ENCODE measurements at places on chromosomes 13 and 19.
A peak's percentile ranks its signal among the peaks of the same experiment; 100 is the strongest.

- DNase-seq, result no peak
These were observed 50.0 kb upstream of the CALM3 start for GRCh38 chr19:46551164-46551563.

GRCh38 chr13:50303963-50304721 is 288.9 kb downstream of the KCNRG start:
- DNase-seq, result no peak

- DNase-seq, result no peak
These were observed 6.3 kb upstream of the ZNF283 start for GRCh38 chr19:43820884-43821215.

DNA sequence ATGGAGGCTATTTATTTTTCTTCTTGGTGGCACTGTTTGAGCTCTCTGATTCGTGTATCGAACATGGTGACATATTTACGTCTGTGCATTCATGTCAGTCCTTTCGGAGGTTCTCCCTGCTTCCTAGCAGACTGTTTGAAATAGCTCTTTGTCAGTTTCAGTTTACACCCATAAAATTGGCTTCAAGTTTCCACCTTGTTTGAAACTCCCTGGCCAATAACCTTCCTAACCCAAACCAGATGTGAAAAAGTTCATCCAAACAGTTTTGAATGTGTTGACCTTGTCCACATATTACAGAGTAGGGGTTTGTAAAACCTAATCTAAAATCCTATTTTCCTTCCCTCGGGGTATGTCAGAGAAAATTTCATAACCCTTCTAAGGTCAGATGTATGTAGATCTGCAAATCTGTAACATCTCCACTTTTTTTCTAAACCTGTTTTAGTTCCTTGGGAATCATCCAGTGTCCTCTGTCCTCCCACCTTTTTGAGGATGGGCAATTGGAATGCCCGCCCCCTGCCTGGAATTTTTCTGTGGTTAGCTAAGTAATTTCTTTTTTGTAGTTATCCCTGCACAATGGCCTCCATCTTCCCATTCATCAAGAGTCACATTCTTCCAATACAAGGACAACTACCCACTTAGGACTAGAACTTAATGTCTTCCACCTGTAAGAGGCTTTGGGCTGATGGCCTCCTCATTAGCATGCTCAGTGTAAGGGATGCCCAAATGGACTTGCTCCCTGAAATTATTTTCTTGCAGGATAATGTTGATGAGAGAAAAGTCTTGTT is 499.8 kb downstream of the GPC6 start:
- no peak for DNase-seq

- DNase-seq, result peak; percentile 70
These were observed 8.6 kb upstream of the PEAK3 start for GRCh38 chr19:2290441-2291184.

- DNase-seq, result no peak
These were observed 1877.7 kb upstream of the PRR20A start for GRCh38 chr13:55263045-55263444.

GRCh38 chr13:36919171-36919832 is 736 bp downstream of the SMAD9 start:
- DNase-seq, result no peak

GRCh38 chr19:46691104-46691503 is 25.8 kb downstream of the PRKD2 start:
- DNase-seq, result no peak

- DNase-seq, result no peak
These were observed 444.6 kb upstream of the SGCG start for GRCh38 chr13:22736084-22736767.

DNA sequence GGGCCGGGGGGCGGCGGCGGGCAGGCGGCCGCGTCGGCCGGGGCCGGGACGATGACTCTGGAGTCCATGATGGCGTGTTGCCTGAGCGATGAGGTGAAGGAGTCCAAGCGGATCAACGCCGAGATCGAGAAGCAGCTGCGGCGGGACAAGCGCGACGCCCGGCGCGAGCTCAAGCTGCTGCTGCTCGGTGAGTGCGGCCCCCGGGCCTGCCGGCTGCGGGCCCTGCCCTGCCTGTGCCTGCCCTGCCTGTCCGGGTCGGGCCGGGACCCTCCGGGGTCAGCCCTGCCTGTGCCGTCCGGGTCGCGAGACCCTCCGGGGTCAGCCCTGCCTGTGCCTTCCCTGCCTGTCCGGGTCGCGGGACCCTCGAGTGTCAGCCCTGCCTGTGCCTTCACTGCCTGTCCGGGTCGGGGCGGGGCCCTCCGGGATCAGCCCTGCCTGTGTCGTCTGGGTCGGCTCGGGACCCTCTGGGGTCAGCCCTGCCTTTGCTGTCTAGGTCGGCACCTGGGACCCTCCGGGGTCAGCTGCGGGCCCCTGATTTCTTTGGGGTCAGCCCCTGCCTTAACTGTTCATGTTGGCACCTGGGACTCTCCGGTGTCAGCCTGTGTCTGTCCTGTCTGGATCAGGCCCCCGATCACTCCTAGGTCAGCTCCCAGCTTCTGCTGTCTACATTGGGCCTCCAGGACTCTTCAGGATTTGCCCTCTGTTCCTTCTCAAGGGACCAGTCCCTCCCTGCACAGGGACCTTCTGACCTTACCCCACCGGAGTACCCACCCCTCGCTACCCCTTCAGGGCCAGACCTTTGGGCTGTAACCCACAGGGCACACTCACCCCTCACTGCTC is 659 bp downstream of the GNA11 start:
- no peak for DNase-seq

DNA sequence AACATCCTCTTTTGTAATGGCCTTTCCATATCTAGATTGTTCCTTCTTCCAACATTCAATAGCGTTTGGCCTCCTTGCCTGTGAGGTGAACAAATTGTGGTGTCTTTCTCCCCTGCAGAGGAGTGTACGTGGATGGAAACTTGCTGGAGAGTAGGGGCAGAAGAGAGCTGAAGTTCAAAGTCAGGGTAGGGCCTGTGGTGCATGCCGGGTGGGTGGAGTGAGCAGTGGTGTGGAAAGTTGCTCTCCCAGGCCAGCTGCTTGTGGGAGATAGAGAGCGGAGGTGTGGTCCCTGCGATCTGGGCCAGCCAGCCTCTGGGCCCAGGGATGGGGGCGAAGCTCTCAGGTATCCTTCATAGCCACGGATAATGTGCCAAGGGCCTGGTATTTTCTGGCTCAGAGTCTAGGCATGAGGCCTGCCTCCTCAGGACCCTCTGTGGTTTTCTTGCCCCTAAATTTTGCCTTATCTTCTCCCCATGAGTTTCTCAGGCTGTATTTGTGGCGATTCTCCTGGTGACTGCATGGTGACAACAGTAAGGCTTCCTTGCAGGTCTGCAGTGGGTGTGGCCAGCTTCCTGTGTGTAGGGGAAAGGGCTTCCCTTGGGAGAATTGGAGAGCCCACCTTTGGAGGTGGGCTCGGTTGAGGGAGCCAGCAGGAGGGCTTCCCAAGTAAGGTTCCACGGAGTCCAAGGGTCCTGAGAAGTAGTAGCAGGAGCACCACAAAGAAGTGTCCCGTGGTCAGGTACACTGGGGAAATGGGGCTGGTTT is 6.7 kb downstream of the RGCC start:
- DNase-seq, result peak; percentile 63

- peak; percentile 38 for DNase-seq
These were observed 47.7 kb upstream of the UQCRFS1 start for GRCh38 chr19:29260477-29261317.

- peak; percentile 34 for DNase-seq
These were observed 350.6 kb downstream of the LIG4 start for GRCh38 chr13:107864543-107865317.

- no peak for DNase-seq
These were observed 574.2 kb downstream of the MYO16 start for GRCh38 chr13:109203587-109203986.

DNA sequence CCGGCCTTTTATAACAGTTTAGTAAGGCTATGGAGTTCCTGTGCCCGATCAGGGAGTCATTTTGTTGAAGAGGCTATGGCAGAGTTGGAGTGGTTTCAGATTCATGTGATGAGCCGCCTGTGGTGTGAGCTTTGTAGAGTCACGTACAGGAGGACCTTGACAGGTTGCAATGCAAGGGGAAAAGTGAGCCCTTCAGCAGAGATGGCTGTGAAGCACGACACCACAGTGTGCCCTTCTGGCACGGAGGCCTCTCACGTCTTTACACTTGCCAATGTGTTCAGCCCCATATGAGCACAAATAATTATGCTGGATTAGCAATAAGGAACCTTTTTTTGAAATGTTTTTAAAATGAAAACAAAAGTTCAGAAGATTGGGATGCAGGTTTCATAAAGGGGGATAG is 499.8 kb downstream of the LIG4 start:
- no peak for DNase-seq

DNA sequence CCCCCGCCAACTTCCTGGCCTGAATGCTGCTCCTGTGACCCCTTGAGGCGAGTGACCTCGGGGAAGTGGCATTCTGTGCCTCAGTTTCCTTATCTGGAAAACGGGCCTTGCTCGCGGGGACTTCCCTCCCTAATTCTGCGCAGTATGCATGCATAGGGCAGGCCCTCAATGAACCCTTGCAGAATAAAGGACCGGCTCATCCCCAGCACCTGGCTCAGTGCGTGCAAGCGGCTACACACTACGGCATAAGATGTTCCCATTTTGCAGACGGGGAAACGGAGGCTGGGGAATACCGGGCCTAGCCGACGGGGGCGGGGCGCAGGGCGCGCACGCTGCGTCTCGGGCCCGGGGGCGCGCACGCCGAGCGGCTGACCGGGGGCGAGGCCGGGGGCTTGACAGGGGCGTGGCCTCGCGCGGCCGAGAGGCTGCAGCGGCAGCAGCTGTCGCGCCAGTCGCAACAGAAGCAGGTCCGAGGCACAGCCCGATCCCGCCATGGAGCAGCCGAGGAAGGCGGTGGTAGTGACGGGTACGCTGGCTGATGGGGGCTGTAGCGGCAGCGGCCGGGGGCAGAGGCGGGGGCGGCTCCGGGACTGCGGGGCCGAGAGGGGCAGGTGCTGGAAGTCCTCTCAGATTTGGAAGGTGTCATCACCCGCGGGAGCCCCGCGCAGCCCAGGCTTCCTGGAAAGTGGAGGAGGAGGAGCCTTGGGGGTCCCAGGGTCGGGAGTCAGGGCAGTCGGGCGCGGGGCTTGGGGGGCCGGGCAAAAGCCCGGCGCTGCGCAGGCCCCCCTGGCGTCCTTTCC is at the start of gene PGPEP1:
PGPEP1 (plus strand) TSS at position 409 of the 800 bp plus-strand sequence; CDS start at position 493, 84 bp downstream.
- peak; percentile 92 for DNase-seq

DNA sequence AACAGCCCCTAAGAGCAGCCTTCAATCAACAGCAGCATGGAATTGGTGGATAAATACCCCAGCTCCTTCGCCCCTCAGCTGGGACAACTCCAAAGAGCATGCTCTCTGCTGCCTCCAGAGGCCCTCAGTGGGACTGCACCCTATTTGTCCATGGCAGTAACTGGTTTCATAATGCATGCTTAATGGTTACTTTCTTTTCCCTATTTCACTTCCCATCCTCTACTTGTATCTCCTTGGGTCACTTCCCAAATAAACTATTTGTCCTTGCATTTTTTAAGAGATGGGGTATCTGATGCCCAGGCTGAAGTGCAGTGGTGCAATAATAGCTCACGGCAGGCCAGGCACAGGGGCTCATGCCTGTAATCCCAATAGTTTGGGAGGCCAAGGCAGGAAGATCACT is 13.5 kb upstream of the TPM4 start:
- DNase-seq, result peak; percentile 76

DNA sequence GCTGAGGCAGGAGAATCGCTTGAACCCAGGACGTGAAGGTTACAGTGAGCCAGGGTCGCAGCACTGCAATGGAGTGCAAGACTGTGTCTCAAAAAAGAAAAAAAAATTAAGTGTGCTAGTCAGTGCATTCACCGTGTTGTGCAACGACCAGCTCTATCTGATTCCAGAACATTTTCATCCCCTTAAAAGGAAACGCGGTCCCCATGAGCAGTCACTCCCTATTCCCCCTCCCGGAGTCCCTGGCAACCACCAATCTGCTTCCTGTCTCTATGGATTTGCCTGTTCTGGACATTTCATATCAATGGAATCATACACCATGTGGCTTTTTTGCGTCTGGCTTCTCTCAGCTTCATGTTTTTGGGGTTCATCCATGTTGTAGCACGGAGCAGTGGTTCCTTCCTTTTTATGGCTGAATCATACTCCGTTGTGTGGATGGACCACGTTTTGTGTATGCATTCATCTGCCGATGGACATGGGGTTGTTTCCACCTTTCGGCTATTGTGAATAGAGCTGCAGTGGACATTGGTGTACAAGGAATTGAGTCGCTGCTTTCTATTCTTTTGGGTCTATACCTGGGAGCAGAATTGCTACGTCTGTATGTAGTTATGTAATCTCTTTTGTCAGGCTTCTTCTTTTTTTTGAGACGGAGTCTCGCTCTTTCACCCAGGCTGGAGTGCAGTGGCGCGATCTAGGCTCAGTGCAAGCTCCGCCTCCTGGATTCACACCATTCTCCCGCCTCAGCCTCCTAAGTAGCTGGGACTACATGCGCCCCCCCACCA is 19.8 kb downstream of the MYO9B start:
- no peak for DNase-seq

DNA sequence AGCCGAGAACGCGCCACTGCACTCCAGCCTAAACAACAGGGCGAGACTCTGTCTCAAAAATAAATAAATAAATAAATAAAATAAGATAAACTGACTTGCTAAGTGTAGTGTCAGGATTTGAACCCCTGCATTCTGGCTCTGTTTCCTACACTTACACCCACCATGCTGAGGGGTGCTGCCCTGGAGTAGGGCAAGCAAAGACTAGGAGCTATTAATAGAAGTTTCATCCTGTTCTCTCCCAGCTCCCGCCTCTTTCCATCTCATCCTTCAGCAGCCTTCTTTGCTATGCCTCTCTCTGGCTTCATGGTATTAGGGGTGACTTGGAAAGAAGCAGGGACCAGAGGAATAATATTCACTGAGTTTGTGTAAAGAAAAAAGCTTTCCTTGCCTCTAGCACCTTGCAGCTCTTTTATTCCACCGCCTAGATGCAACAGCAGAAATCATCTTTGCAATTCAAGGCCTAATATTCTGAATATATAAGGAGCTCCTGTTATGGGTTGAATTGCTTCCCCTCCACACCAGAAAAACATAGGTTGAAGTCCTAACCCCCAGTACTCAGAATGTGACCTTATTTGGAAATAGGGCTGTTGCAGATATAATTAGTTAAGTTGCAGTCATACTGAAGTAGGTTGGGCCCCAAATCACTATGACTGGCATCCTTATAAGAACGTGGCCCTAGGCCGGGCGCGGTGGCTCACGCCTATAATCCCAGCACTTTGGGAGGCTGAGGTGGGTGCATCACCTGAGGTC is 8.7 kb upstream of the PLAUR start:
- no peak for DNase-seq

- DNase-seq, result no peak
These were observed 194.5 kb downstream of the FOXO1 start for GRCh38 chr13:40471911-40472310.

GRCh38 chr13:33251131-33251661 is 34.4 kb downstream of the STARD13 start:
- DNase-seq, result peak; percentile 48

GRCh38 chr19:7772752-7773291 is 9.8 kb downstream of the CLEC4M start:
- peak; percentile 67 for DNase-seq

GRCh38 chr13:111625526-111626315 is 305.3 kb downstream of the TEX29 start:
- no peak for DNase-seq

GRCh38 chr13:73924607-73925006 is 209.6 kb downstream of the KLF12 start:
- no peak for DNase-seq

GRCh38 chr19:16524991-16525734 is 17.1 kb downstream of the CHERP start:
- DNase-seq, result no peak

All from GM20000 (cell line).